Fibroblast of the conjunctiva (primary cell): ENCODE measurements at places on chromosomes 5 and 9.

DNA sequence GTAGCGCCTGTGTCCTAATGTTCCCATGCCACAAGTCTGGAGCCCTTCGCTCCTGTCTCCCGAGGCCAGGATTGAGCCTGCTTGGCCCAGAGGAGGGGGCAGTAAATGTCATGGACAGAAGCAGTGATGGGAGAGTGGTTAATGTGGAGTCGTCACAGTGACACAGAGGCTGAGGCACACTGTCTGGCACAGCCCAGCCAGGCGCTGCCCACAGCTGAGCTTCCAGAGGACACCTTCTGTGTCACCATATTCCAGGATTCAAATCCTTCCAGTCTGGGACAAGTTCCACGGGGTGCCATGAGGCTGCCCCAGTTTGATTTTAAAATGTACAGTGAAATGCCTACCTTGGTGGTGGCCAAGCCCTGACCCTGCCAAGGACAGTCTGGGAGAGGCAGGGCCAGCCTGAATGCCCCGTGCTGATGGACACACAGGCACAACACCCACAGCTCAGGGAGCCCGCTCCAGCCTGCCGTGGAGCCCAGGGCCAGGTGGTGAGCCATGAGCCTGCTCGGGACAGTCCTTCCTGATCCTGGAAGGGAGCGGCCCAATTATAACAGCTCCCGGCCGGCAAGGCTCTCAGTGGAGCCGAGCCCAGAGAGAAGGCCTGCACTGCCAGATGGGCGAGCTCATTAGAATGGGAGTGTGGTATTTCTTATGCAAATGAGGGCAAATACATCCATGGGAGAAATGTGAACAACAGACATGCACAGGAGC lies 99.1 kb upstream of the RUFY1 start:
- DNase-seq, result no peak

- peak; percentile 81 for DNase-seq
Measured at GRCh38 chr5:143922718-143923117, 110.8 kb downstream of the HMHB1 start.

DNA sequence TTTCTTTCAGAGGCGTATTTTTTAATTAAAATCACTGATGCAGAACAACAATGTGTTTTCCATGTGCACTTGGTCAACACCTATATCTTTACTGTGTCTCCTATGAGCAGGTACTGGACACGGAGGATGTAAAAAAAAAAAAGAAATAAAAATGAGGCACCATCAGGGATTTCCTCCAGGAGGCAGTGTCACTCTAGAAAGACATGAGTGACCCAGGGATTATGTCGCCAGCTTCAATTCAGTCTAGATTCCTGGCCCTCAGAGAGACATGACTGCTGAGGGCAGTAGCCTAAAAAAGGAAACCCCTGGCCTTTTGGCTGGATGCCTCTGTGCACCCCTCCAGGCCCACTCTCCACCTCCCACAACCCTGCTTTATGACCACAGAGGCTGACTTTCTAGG lies 18.3 kb upstream of the IL33 start:
- DNase-seq, result no peak

GRCh38 chr5:39119404-39120051 lies 45.3 kb upstream of the RICTOR start:
- no peak for DNase-seq

- DNase-seq, result no peak
Measured at GRCh38 chr5:73945505-73945904, 319.5 kb downstream of the ARHGEF28 start.

- DNase-seq, result no peak
Measured at GRCh38 chr9:127848756-127849504, 5.5 kb downstream of the ENG start.

- DNase-seq, result no peak
Measured at GRCh38 chr5:109630093-109630492, 59.6 kb upstream of the MAN2A1 start.

DNA sequence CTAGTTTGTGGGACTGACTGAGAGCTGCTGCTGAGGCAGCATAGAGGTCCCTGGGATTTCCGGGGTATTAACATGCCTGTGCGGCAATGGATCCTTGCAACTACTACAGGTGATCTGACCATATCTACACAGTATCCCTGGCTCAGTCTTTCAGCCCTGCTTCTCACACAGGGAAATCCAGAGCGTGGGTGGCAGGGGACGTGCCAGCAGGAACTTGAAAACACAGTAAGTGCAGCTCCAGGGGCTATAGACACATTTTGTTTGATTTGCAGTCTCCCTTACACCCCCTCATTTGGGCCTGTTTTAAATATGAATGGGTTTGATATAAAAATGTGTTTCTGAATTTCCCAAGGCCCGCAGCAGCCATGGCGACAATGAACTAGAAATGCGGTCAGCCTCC lies 209.5 kb downstream of the DCP2 start:
- no peak for DNase-seq

GRCh38 chr5:56426693-56427092 lies 193.6 kb upstream of the ANKRD55 start:
- no peak for DNase-seq

DNA sequence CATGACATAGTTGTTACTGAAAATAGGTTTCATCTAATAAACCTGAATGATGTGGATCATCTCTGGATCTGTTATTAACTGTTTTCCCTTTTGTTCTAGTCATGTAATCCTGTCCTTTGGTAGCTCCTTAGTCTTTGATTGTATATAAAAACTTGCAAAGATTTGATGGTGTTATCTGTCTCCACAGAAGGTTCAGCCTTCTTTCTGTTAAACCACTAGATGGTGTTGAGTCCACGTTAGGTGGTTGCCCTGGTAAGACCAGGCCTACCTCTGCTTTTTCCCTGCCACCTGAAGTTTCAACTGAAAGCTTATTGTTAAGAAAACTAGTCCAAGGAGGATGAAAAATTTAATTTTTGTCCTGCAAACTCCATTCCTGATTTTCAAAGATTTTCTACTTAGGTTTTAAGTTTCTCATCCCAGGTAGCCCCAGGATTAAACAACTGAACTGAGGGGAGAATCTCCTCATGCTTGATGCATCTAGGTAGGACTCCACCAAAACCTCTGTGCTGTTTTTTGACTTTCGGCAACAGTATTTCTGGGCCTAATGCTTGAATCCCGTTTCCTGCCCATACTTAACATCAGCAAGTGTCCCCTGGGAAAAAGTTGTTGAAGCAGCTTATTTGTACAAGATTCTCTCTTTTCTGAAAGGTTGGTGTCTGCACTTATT lies 68.5 kb downstream of the RICTOR start:
- DNase-seq, result no peak

DNA sequence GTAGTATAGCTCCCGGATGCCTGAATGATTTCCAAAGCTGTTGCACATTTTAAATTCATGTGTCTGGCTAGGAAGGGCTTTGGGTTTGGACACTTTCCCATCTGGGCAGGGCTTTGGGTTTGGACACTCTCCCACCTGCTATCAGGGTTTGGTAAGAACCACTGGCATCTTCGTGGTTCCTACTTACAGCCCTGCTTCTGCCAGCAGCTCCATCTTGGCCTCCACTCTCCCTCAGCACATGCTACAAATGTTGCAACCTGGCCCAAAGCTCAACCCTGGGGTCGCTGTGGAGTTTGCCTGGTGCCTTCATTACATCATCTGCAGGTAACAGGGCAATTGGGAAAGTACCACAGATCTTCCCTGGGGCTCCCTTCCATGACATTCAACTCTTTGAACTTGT lies 3.5 kb downstream of the TMCO6 start:
- DNase-seq, result no peak

- DNase-seq, result no peak
Measured at GRCh38 chr5:128477944-128478343, 60.1 kb downstream of the FBN2 start.

DNA sequence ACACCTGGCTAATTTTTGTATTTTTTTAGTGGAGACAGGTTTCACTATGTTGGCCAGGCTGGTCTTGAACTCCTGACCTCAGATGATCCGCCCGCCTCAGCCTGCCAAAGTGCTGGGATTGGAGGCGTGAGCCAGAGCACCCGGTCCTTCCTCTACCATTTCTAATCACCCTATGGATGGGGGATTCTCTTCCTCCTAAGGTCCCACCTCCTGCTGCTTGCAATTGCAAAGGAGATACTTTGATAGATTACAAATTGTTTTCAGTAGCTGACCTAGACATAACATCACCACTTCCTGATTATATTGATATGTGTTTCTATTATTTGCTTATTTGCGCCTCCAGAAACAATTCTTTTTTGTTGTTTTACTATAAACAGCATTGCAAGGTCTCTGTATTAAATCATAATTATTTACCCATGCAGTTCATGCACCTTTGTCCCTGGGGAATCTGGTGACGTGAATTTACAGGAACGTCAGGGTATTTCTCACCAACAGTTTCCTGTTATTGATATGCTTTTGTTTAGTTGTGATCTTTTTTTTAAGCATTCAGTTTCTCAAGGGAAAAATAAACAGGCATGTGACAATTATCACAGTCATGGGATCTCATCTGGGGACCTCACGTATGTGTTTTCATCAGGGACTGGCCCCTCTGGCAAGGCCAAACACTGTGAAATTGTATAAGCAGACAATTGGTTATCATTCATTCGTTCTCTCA lies 43.2 kb downstream of the ESM1 start:
- DNase-seq, result no peak

DNA sequence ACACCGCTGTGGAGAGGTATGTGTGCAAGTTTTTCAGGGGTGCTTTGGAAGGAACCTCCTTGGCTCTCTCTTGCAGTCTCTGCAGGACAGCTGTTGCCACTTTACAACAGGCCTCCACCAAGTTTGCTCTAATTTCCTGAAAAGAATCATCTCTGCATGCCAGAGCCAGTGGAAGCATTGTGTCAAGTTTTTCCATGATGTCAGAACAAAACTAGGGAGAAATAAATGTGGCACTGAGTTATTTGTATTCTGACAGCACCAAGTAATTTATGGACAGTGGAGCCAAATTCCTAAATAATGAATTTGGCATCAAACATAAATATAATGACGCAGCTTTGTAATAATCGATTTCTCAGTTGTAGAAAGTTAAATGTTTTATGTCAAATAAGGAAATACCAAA lies 146.9 kb downstream of the KIAA0825 start:
- peak; percentile 27 for DNase-seq

DNA sequence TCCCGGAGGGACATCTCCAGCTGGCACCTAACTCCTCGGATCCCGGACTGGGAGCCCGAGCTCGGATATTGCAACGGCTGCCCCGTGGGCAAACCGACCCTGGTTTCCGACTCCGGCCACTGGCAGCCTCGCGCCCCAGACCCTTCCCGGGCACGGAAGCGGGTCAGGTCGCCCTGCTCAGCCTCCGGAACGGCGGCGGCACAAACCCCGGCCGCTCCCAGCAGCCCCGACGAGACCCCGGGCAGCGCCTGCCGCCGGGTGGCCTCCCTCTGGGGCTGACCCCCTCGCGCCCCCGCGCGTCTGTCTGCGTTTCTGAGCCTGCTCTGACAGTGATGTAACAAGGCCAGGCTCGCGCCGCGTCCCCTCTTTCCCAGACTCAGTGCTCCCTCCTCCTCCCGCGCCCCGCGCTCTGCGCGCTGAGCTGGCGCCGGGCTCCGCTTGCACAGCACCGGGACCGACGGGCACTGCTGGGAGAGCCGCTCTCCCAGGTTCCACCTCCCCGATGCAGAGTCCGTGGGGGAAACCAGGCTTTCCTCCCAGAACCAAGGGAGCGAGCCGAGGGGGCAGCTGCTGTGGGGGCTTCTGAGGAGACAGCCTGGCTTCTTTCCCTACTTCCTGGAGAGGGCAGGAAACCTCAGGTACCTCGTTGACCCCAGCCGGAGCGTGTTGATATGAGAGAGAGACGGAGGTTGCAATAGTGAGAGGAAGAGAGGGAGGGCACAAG lies at the start of gene TMEM215:
Gene TMEM215 (plus strand): TSS at position 373 of the 724 bp plus-strand sequence. CDS start 644 bp downstream, outside the sequence.
- DNase-seq, result no peak

DNA sequence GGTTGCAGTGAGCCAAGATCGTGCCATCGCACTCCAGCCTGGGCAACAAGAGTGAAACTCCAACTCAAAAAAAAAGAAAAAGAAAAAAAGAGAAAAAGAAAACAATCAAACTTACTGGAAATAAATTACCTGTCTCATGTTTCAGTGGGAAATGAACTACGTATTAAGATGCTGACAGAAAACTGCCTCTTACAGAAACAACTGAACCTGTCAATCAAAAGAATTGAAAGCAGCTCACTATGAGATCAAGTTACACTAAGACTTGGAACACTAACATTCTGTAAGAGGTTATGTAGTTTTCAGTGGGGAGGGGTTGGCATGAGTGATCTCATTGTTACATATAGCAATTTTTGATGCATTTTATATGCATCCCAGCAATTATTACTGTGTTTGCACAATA lies 64.4 kb upstream of the SPATA31E1 start:
- DNase-seq, result peak; percentile 9

DNA sequence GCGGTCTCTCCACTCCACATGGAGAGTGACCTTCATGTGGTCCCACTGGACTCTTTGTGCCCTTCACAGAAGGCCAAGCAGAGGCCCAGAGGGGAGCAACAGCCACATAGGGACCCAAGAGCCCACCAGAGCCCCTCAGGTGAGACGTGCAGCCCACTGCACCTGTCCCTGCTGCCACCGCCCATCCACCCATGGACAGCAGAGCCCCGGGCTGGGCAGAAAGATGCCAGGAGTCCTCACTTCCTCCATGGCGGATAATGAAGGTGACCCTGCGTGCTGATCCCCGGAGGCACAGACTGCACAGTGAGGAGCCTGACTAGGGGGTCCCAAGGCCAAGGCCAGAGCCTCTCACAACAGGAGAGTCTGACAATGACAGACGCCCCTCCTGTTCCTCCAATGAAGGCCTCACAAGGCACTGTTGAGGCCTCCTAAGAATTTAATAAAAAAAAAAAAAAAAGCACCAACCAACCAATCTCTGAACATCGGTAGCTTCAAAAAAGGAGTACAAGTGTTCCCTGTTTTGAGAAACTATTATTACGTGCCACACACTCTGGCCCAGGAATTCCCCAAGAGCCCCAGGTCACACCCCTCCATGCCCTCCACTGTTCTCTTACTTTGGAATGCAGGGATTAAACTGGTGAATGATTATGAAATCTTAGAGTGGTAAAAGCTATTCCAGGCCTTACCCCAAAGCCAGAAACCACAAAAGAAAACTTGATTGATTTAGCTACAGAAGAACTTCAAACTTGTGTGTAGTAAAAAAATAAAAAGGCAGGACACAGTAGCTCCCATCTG lies 2.8 kb upstream of the PPP1R26 start:
- DNase-seq, result no peak

GRCh38 chr9:119873877-119874276 lies 504.6 kb upstream of the BRINP1 start:
- no peak for DNase-seq

- DNase-seq, result no peak
Measured at GRCh38 chr5:3033033-3033755, 281.7 kb upstream of the IRX2 start.

DNA sequence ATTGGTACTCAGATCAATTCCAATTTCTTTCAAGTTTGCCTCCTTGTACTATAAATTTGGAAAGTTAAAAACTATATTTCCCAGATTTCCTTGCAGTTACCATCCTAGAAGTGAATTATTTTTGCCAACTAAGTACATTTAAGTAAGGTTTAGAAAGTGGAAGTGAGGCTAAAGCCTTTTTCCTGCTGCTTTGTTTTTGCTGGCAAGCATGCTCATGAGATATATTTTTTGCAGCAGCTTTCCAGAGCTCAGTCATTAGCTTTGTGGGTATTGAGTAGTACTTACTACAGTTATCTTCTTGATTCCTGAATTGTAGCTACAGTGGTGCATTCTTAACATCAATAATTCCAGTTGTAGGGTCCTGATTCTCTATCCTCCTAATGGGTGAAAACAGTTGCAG lies 3.5 kb upstream of the BTF3 start:
- DNase-seq, result no peak

GRCh38 chr5:92769978-92770377 lies 811.0 kb downstream of the NR2F1-AS1 start:
- DNase-seq, result no peak
